ENCODE measurements at places on chromosomes 4 and X.
A peak's percentile ranks its signal among the peaks of the same experiment; 100 is the strongest.

DNA sequence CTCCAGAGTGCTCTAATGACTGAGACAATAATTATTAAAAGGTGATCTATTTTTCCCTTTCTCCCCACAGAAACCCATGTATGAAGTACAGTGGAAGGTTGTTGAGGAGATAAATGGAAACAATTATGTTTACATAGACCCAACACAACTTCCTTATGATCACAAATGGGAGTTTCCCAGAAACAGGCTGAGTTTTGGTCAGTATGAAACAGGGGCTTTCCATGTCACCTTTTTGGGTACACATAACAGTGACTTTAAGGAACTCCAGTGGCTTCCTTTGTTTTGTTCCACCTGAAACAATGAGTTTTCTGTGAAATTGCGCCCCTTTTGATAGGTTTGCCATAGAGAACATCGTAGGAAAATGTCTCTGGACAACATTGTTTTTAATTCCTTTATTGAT lies 69.6 kb downstream of the KIT start:
- DNase-seq = no peak

DNA sequence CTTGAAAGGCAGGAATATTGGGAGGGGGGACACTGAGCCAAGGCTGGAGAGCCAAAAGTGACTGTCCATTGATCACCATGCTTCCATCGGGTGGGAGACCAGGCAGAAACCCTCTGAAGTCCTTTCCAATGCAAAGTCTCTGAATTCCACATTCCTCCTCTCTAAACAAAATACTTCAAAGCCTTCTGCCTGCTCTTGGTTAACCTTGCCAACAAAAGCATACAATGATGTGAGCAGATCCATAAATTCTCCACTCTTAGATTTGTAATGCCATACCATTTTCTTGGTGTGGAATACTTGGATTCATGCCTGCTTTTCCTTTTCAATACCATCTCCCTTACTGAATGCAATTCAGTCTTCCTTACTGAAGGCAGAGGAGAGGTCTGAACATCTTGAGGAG lies 74.1 kb upstream of the FAM9B start:
- DNase-seq = no peak

- DNase-seq = no peak
Observed at GRCh38 chrX:19846995-19847790, 40.2 kb downstream of the SH3KBP1 start.

DNA sequence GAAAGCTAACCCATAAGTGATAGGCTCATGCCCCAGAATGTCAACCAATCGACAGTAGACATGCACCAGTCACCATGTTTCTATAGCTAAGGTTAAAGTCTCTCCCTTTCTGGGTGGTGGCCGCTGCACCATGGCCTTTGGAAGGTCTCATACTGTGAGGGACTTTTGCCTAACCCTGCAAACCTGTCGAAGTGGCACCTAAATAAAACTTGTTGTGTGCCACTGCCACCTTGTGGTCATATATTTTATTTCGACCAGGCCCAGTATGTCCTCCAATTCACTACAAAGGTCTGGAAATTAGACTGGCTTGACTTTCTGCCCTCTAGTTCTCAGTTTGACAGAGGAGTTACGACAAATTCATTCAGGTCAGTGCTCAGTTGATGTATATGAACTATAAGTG lies 163.1 kb downstream of the SMARCA1 start:
- peak; percentile 3 for DNase-seq

Measured in substantia nigra (tissue), 51 donors.